Kidney (tissue), 22 donors: ENCODE measurements at places on chromosomes 11 and 22.

GRCh38 chr22:45832180-45832579, 144.8 kb downstream of the WNT7B start:
- DNase-seq: no peak
- H3K36me3 ChIP-seq: peaks cover 6% of the 10 kb centered on the region
- H3K27ac ChIP-seq: no peak overlapping the region
- H3K4me1 ChIP-seq: no peaks in the 10 kb centered on the region
- H3K27me3 ChIP-seq: no peaks in the 10 kb centered on the region

- no peaks in the 10 kb centered on the region for H3K36me3 ChIP-seq
- H3K27me3 ChIP-seq: no peaks in the 10 kb centered on the region
- H3K4me3 ChIP-seq: no peak overlapping the region
- H3K4me1 ChIP-seq: peaks cover 4% of the 10 kb centered on the region
Observed at GRCh38 chr11:130808541-130808940, 107.7 kb downstream of the SNX19 start.

DNA sequence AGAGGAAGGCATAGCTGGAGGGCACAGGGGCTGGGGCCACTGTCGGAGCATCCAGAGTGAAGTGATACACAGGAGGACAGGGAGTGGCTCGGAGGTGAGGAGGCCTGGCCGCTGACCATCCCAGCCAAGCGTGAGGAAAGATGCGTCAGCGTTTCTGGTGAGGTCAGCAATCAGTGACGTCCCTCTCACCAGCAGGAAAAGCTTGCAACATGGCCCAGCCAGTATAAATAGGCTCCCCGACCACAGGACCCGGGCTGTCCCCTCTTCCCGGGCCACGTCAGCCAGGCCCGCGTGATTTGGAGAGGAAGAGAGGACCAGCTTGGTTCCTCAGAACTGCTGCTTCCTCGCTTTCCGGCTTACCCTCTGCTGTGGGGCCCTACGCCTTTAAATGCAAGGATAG, 4.2 kb upstream of the OSM start:
- H3K27ac ChIP-seq: no peak overlapping the region
- no peaks in the 10 kb centered on the region for H3K4me1 ChIP-seq
- no peaks in the 10 kb centered on the region for H3K27me3 ChIP-seq
- H3K4me3 ChIP-seq: no peak overlapping the region
- no peak for DNase-seq
- no peaks in the 10 kb centered on the region for H3K36me3 ChIP-seq

GRCh38 chr22:30953206-30953605, 15.4 kb downstream of the MORC2 start:
- no peaks in the 10 kb centered on the region for H3K27me3 ChIP-seq
- H3K4me3 ChIP-seq: no peak overlapping the region
- peaks cover 16% of the 10 kb centered on the region for H3K36me3 ChIP-seq
- no peak for DNase-seq
- H3K4me1 ChIP-seq: no peaks in the 10 kb centered on the region

- H3K27ac ChIP-seq: no peak overlapping the region
- DNase-seq: no peak
- H3K4me3 ChIP-seq: no peak overlapping the region
Observed at GRCh38 chr11:32420937-32421901, 14.1 kb downstream of the WT1 start.

DNA sequence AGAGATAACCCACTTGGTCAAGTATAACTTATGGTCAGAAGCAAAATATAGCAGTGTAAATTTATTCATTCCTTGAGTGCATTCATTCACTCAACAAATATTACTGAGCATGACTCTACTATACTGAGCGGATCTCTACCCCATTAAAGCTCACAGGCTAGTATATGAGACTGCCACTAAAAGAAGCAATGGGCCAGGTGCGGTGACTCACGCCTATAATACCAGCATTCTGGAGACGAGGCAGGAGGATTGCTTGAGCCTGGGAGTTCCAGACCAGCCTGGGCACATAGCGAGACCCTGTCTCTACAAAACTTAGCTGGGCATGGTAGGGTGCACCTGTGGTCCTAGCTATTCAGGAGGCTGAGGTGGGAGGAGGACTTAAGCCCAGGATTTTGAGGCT, 197.6 kb upstream of the BLID start:
- H3K4me1 ChIP-seq: no peaks in the 10 kb centered on the region
- no peak overlapping the region for H3K4me3 ChIP-seq
- H3K27ac ChIP-seq: no peak overlapping the region
- DNase-seq: no peak

- no peaks in the 10 kb centered on the region for H3K4me1 ChIP-seq
- H3K27me3 ChIP-seq: no peaks in the 10 kb centered on the region
- H3K4me3 ChIP-seq: no peak overlapping the region
- no peak overlapping the region for H3K27ac ChIP-seq
- no peak for DNase-seq
Observed at GRCh38 chr11:92304271-92304670, 79.7 kb downstream of the FAT3 start.

DNA sequence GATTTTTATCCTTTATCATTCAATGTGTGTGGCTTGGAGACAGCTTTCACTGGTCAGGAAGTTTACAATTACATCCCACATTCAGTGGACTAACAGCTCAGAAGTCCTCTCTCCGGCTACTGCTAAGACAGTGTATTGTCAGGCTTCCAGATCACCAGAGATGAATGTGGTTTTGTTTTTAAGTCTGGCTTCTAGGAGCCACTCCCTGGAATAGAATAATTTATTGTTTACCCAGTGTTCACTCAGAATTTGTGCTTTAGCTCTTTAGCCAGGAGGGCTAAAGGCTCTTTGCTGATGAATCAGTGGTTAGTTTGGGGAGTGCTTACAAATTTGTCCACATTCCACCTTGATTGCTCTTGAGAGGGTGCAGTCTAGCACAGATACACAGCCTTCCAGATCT, 26.5 kb downstream of the TRIM77 start:
- H3K4me1 ChIP-seq: no peaks in the 10 kb centered on the region
- DNase-seq: no peak
- H3K27ac ChIP-seq: no peak overlapping the region
- no peaks in the 10 kb centered on the region for H3K27me3 ChIP-seq

GRCh38 chr11:116544721-116545120, 228.1 kb downstream of the BUD13 start:
- H3K27ac ChIP-seq: no peak overlapping the region
- H3K27me3 ChIP-seq: no peaks in the 10 kb centered on the region
- no peak for DNase-seq
- H3K4me3 ChIP-seq: no peak overlapping the region
- H3K36me3 ChIP-seq: no peaks in the 10 kb centered on the region

DNA sequence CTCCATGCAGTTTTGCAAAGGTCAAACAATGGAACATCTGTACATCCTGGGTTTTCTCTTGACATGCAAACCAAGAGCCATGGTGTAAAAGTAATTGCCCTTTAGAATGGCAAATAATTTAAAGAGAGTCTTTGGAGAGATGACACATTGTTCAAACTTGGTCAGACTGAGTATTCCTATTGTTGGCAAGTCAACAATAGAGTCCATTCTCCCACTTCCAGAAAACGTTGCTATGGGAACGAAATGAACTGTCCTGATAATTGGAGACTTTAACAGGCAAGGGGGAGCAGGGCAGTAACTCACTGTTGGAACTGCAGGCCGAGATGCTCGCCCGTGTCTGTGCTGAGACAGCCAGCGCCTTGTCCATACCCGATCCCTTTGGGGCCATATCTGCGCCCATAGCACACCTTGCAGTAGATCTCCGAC, 13.9 kb downstream of the CSRP3 start:
- no peak for DNase-seq
- H3K27me3 ChIP-seq: no peaks in the 10 kb centered on the region
- H3K4me1 ChIP-seq: no peaks in the 10 kb centered on the region
- H3K36me3 ChIP-seq: no peaks in the 10 kb centered on the region
- no peak overlapping the region for H3K4me3 ChIP-seq
- H3K27ac ChIP-seq: no peak overlapping the region

- DNase-seq: no peak
- no peaks in the 10 kb centered on the region for H3K36me3 ChIP-seq
- H3K4me1 ChIP-seq: no peaks in the 10 kb centered on the region
- no peak overlapping the region for H3K4me3 ChIP-seq
Observed at GRCh38 chr11:133961890-133962289, 5.1 kb upstream of the IGSF9B start.
